Eye (tissue), 1 donor: ENCODE measurements at places on chromosomes 5 and 9.

DNA sequence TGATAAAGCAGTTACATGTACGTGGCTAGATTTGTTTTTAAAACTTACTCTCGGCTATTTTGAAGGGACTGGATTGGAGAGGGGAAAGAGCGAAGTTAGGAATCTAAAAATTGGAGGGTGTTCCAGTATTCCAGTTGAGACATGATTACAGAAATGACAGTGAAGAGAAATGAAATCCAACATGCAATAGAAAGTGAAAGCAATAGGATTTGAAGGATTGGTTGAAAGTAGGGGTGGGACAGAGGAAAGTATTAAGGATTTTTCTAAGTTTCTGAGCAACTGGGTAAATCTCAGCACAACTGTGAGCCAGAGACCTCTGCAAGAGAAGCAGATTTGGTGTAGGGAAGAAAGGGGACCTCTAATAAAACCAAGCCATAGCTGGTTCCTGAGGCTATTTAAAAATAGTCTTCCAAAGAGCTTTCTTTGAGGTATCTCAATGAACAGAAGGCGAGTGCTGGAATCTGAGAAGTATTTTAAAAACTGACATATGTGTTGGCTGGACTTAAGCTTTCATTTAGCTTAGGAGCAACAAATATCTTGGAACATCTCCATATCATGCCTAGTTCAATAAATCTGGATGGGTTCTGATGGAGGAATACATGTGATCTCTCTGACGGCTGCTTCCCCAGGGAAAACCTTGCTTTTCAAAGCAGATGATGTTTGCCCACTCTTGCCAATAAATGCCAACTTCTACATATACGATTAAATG lies 110.4 kb upstream of the IFNK start:
- DNase-seq: no peak

DNA sequence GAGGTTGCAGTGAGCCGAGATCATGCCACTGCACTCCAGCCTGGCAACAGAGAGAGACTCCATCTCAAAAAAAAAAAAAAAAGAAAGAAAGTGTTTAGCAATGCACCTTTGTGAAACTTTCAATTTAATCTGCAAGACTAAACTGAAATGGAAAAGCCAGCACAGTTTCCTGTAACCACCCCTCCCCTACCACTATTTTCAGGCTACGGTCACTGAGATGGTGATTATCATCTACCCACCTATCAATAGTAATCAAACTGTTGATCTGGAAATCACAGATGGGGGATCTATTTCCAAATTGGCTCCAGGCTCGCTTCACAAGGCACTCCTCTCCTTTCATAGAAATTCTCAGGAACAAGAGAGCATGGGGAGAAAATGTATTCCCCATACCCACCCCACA lies 30.6 kb upstream of the IL7R start:
- DNase-seq: no peak

DNA sequence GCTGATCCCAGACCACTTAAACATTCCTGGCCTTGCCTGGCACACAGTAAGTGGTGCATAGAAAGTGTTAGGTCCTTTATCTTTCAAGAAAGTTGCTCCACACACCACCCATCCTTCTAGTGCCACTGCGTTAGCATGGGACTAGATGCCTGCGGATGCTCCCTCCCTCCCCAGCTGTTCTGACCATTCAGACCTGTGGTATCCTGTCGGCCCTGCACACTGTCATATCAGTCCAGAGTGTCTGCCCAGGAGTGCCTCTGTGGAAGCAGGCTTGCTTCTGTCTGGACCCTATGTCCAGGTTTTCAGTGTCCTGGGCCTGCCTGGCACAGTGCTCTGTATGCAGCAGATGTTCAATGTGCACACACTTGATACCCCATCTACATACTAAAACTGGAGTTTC lies 38.3 kb upstream of the SMU1 start:
- DNase-seq: no peak

DNA sequence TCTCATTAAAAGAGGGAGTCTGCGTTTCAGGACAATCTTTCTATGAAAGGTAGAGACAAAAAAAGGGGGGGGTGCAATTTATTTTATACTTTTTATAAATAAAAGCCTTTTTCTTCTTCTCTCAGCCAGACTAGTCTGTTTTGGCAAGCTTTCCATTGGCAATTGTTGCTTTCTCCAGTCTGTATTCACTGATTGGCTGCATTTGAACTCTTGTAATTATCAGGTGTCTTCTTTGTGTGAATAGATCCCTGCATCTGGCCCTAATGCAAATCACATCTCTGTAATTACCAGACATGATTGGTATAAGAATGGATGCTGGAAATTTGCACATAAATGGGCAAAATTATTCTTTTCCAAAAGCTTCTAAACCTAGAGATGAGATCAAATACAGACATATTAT lies 7.6 kb upstream of the EQTN start:
- no peak for DNase-seq

GRCh38 chr9:1208157-1208556 lies 158.0 kb downstream of the DMRT2 start:
- DNase-seq: no peak

GRCh38 chr5:151490627-151491026 lies 43.2 kb downstream of the SLC36A1 start:
- no peak for DNase-seq

DNA sequence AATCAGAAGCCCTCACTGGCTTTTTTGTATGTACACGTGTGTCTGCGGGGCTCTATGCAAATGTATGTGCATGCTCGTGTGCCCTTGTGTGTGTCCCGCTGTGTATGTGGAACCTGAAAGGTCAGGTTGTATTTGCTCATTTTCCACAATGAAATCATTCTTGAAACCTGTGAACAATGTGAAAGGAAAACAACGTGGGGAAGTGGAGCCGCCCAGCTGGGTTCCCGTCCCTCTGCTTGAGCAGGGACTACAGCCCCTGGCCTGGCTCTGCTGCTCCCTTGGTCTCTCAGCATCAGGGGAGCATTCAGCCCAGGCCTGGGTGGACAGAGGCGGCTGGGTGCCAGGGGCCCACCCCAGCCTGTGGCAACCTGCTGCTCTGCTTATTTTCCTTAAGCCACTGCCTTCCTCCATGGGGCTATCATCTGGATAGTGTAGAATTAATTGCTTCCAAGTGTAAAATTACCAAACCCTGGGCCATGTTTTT lies 3.0 kb downstream of the ECSCR start:
- no peak for DNase-seq

DNA sequence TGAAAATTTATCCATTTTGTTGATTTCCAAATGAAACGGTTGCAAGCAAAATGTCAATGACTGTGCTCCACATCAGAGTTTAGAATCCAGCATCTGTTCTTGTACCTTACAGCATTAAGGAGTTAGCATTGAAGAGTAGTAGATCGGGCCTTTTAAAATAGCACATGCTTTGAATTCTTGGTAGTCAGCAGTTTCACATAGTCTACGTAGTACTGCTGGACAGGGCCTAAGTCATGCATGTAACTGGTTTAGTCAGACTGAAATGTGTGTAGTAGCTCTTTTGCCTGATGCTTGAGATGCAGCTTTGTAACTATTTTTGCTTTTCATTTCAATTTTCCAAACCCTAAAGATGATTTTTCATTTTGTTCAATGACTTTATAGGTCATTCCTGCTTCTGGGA lies 19.8 kb downstream of the LECT2 start:
- DNase-seq: peak; percentile 41

- DNase-seq: peak; percentile 46
Measured at GRCh38 chr9:137077010-137077747, at the start of gene UAP1L1. Gene UAP1L1 (plus strand): TSS chr9:137077517. CDS start chr9:137077533, 16 bp downstream.

- no peak for DNase-seq
Measured at GRCh38 chr9:93669116-93669957, 93.0 kb downstream of the PHF2 start.

DNA sequence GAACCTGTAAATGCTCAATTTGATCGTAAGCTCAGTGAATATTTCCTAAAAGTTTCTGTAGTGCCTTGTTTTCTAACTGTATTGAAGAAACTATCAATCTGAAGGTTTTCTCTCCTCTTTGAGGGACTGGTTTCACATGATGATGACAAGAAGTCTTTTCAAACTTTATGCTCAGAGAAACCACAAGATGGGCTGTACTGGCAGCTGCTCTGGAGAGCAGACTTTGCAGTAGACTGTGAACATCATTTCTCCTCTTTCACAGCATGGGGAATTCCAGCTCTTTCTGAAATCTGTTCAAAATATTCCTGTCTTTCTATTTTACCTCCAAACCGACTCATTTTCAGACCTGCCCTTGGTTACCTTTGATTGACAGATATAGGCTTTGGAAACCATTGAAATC lies 194.4 kb downstream of the IZUMO3 start:
- DNase-seq: no peak

DNA sequence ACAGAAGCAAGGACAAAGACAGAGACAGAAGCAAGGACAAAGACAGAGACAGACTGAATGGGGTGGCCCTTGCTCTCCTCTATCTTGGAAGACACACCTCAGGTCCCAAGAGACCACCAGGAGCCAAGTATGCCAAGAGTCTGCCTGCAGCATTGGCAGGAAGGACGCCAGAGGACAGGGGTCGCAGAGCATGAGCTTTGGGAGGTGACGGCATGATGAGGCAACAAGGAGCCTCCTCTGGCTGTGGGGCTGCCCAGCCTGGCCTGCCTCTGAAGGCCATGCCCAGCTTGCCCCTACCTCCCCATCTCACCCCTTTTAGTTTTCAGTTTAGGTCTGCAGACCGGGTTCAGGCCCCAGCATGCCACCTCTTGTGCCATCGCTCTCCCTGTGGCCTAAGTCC lies 17.6 kb downstream of the PDGFRB start:
- peak; percentile 30 for DNase-seq

DNA sequence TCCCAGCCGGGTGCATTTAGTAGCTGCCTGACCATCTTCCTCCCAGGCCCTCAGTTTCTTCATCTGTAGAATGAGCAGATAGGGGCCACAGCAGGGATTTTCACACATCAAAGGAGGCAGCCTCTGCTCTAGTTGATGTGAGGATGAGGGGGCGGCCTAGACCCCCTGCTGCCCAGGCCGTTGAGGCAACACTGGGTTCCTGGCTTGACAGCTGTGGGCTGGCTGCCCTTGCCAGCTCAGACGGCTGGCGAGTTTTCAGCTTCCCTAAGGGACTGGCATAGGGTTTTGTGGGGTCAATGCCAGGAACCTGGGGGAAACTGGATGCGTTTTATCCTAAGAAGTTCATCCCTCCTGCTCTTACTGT lies 49.6 kb downstream of the NDST1 start:
- no peak for DNase-seq

GRCh38 chr5:181223729-181224389 lies 778 bp downstream of the TRIM41 start:
- DNase-seq: peak; percentile 92

DNA sequence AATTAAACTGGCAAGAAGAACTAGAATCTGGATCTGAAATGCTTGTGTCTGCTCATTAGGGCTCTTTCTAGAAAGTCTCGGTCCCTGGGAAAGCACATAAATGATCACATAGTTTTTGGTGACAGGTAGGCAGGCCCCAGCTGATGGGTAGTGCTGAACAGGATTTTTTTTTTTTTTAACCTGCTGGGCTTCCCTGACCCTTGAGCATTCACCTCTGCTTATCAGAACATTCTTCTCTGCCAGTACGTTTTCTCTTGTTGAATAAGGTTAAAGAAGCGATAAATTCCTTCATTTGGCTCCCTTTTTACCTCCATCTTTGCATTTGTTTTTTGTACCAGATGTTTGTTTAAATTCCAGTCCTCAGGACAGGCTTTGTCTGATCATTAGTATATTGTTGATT lies 8.8 kb downstream of the KDM4C start:
- no peak for DNase-seq

DNA sequence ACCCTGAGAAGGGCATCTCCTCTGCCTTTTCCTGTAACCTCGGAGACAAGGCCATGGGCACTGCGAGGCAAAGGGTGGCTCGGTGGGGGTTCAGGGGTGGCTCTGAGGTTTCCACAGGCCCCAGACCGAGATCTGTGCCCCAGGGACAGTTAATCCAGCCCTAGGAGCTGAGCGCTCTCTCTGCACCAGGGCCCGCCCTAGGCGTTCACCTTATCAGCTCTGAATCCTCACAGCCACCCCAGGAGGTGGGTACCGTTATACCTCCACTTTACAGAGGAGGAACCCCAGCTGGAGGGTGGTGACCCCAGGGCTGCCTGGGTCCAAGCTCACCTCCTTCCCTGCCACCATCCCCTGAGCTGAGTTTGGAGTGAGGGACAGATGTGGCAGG lies 2.3 kb upstream of the ENG start:
- DNase-seq: no peak

GRCh38 chr9:96884443-96884842 lies 30.1 kb upstream of the ZNF782 start:
- DNase-seq: no peak

- DNase-seq: no peak
Measured at GRCh38 chr5:155575861-155576260, 562.3 kb downstream of the KIF4B start.

DNA sequence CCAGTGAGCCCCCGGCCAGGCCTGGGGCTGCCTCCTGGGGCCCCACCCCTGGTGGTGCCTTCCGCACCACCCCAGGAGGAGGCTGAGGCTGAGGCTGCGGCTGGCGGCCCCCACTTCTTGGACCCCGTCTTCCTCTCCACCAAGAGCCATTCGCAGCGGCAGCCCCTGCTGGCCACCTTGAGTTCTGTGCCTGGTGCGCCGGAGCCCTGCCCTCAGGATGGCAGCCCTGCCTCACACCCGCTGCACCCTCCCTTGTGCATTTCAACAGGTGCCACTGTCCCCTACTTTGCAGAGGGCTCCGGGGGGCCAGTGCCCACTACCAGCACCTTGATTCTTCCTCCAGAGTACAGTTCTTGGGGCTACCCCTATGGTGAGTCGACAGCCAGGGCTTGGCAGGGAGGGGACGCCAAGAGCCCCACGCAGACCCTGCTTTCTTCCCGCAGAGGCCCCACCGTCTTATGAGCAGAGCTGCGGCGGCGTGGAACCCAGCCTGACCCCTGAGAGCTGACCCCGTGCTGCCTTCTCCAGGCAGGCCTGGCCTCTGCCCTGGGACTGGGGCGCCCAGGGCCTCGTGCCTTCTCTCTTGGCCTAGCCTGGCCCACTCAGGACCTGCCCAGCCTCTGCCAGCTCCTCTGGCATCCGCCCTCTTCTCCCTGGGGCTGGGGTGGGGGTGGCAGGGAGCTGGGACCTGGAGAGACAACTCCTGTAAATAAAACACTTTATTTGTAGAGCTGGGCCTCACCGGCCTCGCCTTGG lies 4.0 kb upstream of the EHMT1 start:
- no peak for DNase-seq

DNA sequence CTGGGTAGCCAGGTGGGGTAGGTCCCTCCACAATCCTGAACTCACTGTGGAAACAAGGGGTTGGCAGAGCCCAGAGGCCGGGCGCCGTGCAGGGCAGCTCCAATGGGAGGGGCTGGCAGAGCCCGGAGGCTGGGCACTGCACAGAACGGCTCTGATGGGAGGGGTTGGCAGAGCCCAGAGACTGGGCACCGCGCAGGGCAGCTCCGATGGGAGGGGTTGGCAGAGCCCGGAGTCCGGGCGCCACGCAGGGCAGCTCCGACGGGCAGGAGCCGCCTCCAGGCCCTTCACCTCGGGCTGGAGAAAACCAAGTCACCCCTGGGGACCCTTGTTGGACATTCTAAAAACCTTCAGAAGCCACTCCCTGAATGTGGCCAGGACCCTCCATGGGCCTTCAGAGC lies 9.3 kb downstream of the NACC2 start:
- DNase-seq: no peak

GRCh38 chr5:163424836-163425235 lies 12.6 kb upstream of the CCNG1 start:
- DNase-seq: no peak

- no peak for DNase-seq
Measured at GRCh38 chr5:65191554-65192135, 290.1 kb downstream of the ADAMTS6 start.

GRCh38 chr5:110371725-110372041 lies 354.8 kb downstream of the TMEM232 start:
- no peak for DNase-seq

GRCh38 chr9:108274971-108275370 lies 580.8 kb downstream of the ACTL7B start:
- DNase-seq: no peak
